ENCODE measurements at places on chromosomes 2 and 18. TPM values are rescaled to one million over a fixed set of nuclear protein-coding genes. Genes with fewer than 3 reads are reported as not detected.

Gene RTP5
- total RNA-seq: not detected

Gene WDR35
- 2.1 TPM for total RNA-seq

Gene COLEC11
- 0.75 TPM for total RNA-seq

DNA sequence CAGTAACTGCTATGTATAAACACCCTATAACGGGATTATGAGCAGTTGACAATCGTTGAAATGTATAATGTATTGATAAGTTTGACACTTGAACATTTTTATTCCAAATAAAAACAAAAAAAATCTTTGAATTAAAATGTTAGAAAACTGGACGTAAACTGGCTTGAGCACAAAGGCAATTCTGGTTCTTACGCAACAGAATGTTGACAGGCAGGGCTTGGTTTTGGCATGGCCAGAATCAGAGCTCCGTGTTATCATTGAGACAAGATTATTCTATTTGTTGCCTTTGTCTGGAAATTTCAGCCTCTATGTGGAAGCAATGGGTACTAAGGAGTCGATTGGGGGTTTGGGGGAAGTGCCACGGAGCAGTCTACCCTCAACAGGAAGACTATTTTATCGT is 1028.6 kb upstream of the ZEB2 start:
- DNase-seq: no peak

GRCh38 chr2:218605432-218605831 is 2.3 kb upstream of the PLCD4 start:
- DNase-seq: no peak

- DNase-seq: no peak
Measured at GRCh38 chr2:231068525-231069222, 12.0 kb downstream of the PSMD1 start.

GRCh38 chr2:200090683-200091082 is 135.3 kb downstream of the MAIP1 start:
- no peak for DNase-seq

DNA sequence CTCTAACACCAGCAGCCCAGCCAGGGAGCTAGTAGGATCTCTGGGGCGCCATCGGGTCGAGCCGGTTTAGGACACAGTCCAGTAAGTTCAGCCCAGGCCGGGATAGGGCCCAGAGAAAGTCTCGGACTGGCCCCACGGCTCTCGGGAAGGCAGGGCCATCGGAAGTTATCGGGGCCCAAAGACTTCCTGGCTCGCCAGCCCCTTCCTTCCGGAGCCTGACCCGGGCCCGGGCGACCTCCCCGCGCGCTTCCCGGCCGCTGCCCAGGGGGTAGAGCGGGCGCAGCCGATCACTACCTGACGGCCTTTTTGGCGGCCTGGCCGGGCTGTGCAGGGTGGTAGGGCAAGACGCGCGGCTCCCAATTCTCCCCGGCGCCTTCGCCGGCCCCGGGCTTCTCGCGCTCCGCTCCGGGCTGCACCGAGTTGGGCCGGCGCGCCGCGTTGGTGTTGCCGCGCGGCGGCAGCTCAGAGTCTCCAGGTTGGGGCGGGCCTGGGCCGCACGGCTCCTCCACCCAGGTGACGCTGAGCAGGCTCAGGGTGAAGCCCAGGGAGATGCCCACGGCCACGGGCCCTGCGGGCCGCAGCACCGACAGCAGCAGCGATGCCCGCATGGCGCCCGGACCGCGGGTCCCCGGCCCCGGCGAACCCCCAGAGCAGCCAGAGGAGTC is 546 bp downstream of the CHPF start:
- no peak for DNase-seq

GRCh38 chr2:30915486-30915885 is 108.2 kb upstream of the CAPN13 start:
- no peak for DNase-seq

DNA sequence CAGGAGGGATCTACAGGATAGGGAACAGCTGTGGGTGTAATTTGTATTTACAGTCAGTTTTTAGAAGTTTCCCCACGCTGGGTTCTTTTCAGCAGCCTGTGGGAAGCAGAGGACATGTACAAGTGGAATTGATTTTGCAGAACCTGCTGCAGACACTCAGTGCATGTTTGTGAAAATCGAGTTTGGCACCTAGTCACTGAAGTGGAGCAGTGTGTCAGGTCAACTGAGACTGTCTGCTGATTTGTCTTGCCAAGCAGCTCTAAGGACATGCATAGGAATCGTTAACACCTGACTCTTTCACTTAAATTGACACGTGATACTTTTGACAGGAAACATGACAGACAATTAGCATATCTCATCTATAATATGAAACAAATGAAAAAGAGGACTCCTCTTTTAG is 416.6 kb downstream of the TMX3 start:
- DNase-seq: no peak
